ENCODE measurements at places on chromosomes 5 and 9.

- DNase-seq = no peak
Observed at GRCh38 chr5:97087138-97087537, 55.3 kb downstream of the LIX1 start.

GRCh38 chr5:135053989-135054388, 20.0 kb upstream of the PITX1 start:
- DNase-seq = no peak

- no peak for DNase-seq
Observed at GRCh38 chr9:124754289-124754688, 16.8 kb downstream of the NR6A1 start.

- DNase-seq = no peak
Observed at GRCh38 chr9:8424786-8425410, 625.3 kb upstream of the DMAC1 start.

GRCh38 chr5:79590396-79590999, 21.7 kb upstream of the TENT2 start:
- no peak for DNase-seq

GRCh38 chr5:56659971-56660370, 155.4 kb upstream of the MAP3K1 start:
- no peak for DNase-seq

DNA sequence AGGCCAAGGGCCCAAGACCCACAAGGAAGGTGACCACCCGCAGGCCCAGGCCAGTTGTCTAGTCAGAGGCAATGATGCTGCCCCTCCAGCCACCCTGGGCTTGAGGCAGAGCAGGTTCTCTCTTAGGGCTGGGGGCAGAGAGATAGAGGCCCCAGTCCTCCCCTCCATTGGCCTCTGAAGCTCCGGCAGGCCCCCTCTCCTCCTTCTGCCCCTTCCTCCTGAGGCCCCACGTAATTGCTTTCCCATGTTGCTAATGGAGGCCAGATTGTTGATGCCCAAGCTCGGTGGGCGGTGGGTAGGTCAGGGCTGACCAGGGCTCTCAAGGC, 26.6 kb upstream of the ENHO start:
- DNase-seq = no peak

- no peak for DNase-seq
Observed at GRCh38 chr9:28999057-28999456, 1425.8 kb upstream of the C9orf72 start.

GRCh38 chr5:110951373-110951791, 120.1 kb upstream of the TSLP start:
- no peak for DNase-seq

GRCh38 chr5:96026406-96027041, 64.9 kb upstream of the ELL2 start:
- DNase-seq = no peak

- no peak for DNase-seq
Observed at GRCh38 chr9:131524665-131525315, 6.3 kb downstream of the UCK1 start.

DNA sequence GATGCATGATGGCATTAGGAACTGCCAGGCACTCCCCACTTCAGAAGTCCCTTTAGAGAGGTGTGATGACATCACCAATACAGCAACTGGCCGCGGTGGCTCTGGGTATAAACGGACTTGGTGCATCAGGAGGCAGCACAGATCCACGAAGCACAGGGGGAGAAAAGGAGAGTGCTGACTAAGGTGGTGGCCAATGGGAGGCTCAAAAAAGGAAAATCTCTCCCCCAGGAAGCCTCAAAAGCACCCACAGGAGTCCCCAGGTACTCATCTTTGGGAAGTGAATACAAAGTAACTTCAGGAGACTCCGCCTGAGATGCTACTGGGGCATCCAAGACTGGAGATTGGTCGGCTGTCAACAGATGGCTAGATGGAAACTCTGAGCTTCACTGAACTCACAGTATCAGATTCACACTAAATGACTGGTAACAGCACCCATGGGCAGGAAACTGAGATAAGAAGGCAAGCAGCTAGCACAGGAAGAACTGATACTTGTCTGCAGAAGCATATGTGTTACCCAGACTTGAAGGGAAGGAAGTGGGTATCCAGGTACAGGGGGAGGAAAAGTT, 7.6 kb downstream of the TTC39B start:
- no peak for DNase-seq

- no peak for DNase-seq
Observed at GRCh38 chr5:57575839-57576238, 93.2 kb upstream of the ACTBL2 start.
